ENCODE measurements at places on chromosomes 4 and X.

- no peaks in the 10 kb centered on the region for H3K36me3 ChIP-seq
- peaks cover 19% of the 10 kb centered on the region for H3K27me3 ChIP-seq
- H3K4me1 ChIP-seq, result peaks cover 5% of the 10 kb centered on the region
- DNase-seq, result peak; percentile 51
Measured at GRCh38 chr4:108172753-108173598, 4.2 kb upstream of the LEF1 start.

GRCh38 chrX:50428174-50428573 lies 42.5 kb downstream of the DGKK start:
- no peak overlapping the region for H3K27ac ChIP-seq
- H3K36me3 ChIP-seq, result no peaks in the 10 kb centered on the region
- no peaks in the 10 kb centered on the region for H3K4me1 ChIP-seq
- no peak overlapping the region for H3K4me3 ChIP-seq
- no peak for DNase-seq

- no peaks in the 10 kb centered on the region for H3K36me3 ChIP-seq
- no peaks in the 10 kb centered on the region for H3K27me3 ChIP-seq
- H3K27ac ChIP-seq, result no peak overlapping the region
Measured at GRCh38 chr4:17866810-17867209, 56.0 kb downstream of the NCAPG start.

DNA sequence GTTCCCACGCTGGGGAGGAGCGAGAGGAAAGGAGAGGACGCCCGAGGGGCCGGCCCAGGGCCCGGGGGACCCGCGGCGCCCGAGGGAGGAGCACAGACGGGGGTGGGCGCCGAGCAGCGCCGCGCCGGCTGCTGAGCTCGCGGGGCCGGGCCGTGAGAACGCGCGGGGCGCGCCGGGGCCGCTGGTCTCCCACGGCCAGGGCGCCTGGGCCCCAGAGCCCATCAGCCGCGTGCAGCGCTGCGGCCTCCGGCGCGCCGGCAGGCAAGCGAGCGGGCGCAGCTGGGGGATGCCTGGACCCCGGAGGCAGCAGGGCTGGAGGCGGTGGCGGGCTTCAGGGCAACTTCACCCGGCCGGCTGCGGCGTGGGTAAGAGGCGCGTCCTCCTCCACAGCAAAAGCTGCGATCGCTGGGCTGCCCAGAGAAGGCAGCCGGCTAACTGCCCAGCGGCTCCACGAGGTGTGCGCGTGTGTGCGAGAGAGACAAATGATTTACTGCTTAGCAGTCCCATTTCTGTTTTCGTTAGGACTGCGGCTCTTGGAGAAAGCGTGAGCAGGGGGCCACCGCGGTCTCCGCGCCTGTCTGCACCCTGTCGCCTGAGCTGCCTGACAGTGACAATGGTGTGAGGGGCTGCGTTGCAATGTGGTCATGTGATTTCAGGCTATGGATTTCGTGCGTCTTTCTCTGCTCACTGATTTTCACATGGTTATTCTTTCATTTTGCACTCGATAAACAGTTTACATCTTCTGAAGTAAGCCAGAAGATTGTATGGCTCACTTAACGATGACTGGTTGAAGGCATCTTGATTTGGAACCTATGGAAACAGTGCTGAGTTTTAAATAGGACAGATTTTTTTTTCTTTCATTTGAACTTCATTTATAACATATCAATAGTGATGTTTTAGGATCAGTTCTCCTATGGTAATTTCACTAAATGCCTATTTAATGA lies 1.2 kb downstream of the GUCY1A1 start:
- H3K27ac ChIP-seq, result peak overlapping the region; percentile 78
- no peaks in the 10 kb centered on the region for H3K27me3 ChIP-seq
- H3K4me3 ChIP-seq, result peak overlapping the region; percentile 44
- H3K4me1 ChIP-seq, result peaks cover 5% of the 10 kb centered on the region

DNA sequence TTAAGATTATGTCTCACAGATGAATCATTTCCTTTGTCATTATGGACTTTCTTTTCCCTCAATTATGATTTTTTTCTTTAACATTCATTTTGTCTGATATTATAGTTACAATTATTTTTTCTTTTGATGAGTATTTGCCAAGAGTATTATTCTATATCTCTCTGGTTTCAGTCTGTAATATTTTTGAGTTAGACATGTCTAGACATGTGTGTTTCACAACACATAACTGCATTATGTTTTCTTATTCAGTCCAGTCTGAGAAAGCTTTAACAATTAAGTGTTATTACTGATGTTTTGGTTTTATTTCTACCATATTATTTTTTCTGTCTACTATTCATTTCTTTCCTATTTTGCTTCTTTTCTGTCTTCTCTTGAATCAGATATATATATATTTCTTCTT lies 108.3 kb upstream of the MID1IP1 start:
- H3K27ac ChIP-seq, result no peak overlapping the region
- peaks cover 4% of the 10 kb centered on the region for H3K27me3 ChIP-seq
- H3K36me3 ChIP-seq, result no peaks in the 10 kb centered on the region
- H3K4me3 ChIP-seq, result no peak overlapping the region
- H3K4me1 ChIP-seq, result no peaks in the 10 kb centered on the region
- DNase-seq, result no peak

GRCh38 chr4:26746802-26747213 lies 113.8 kb upstream of the STIM2 start:
- no peaks in the 10 kb centered on the region for H3K36me3 ChIP-seq
- DNase-seq, result no peak
- H3K27ac ChIP-seq, result no peak overlapping the region

- DNase-seq, result peak; percentile 70
- H3K4me3 ChIP-seq, result no peak overlapping the region
- H3K27ac ChIP-seq, result peak overlapping the region; percentile 5
- H3K36me3 ChIP-seq, result no peaks in the 10 kb centered on the region
Measured at GRCh38 chrX:115344885-115345614, 55.5 kb downstream of the LUZP4 start.

DNA sequence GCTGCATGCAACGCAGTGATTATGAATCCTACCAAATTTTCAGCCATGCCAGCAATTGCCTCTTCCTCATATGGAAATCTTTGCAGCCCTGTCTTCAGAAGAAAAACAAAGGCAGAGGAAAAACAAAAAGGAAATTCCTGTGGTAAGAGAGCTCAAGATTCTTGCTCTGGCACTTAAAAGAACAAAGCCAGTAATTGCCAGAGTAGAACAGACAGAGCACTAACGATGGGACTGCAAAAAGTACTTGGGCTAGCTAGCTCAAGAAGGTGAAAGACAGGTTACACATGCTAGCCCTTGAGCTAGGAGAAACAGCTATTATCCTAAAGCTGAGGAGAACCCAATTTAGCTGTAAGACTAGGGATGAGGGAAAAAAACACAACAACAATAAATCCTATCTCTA lies 582.3 kb downstream of the KCNIP4 start:
- H3K27me3 ChIP-seq, result no peaks in the 10 kb centered on the region
- H3K4me1 ChIP-seq, result no peaks in the 10 kb centered on the region
- no peaks in the 10 kb centered on the region for H3K36me3 ChIP-seq
- H3K27ac ChIP-seq, result no peak overlapping the region
- DNase-seq, result no peak

- no peak overlapping the region for H3K27ac ChIP-seq
- H3K4me3 ChIP-seq, result no peak overlapping the region
- H3K36me3 ChIP-seq, result no peaks in the 10 kb centered on the region
- no peaks in the 10 kb centered on the region for H3K27me3 ChIP-seq
- H3K4me1 ChIP-seq, result no peaks in the 10 kb centered on the region
Measured at GRCh38 chr4:52197306-52197705, 146.2 kb downstream of the SPATA18 start.
